ENCODE measurements at places on chromosomes 6 and 20.
A peak's percentile ranks its signal among the peaks of the same experiment; 100 is the strongest.

GRCh38 chr6:55175078-55176049 is 1.0 kb downstream of the HCRTR2 start:
- no peak for DNase-seq

DNA sequence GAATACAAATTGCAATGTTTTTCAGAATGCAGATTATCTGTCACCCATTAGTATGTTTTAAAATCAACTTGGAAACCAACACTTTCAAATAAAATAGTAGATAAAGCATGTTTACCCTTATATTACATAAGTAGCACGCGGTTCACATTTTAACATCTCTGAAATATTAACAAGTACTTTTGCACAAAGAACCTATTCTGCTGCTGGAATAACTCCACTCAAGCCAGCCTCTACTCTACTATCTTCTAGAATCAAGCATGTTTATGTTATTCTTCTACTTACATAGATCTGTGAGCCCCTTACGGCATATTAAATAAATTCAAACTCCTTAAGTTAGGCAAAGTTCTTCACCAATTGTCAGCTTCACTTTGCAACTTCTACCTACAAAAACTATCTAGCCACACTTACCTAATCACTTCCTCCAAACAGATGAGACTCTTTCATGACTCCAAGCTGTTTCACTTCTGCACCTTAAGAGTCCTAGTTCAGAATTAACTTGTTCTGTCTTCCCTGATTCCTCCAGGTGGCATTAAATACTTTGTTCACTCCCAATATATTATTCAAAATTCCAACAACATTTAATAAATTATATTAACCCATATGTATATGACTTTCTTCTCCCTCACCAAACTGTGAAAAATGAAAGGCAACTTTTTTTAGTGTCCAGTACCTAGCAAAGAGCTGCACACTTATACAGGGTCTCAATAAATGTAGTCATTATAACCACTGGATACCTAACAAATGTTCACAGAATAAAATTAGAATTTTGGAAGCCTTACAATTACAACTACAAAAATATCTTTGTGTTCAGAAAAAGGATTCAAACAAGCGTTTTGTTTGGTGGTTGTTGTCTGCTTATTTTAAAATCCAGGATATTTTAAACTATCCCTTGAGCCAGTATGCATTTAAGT is 12.1 kb downstream of the CEP85L start:
- no peak for DNase-seq

GRCh38 chr6:25623065-25623464 is 28.9 kb upstream of the SCGN start:
- no peak for DNase-seq

- DNase-seq = no peak
Observed at GRCh38 chr20:16808796-16809195, 60.6 kb downstream of the OTOR start.

GRCh38 chr6:20173833-20174792 is 38.2 kb downstream of the MBOAT1 start:
- DNase-seq = no peak

- DNase-seq = no peak
Observed at GRCh38 chr6:133610227-133610840, 278.6 kb upstream of the TCF21 start.

- peak; percentile 92 for DNase-seq
Observed at GRCh38 chr6:42043787-42044475, 6.4 kb upstream of the TAF8 start.

- no peak for DNase-seq
Observed at GRCh38 chr6:108174371-108175175, 8.8 kb downstream of the NR2E1 start.

GRCh38 chr6:73523434-73524123 is 2.7 kb upstream of the EEF1A1 start:
- peak; percentile 71 for DNase-seq

- no peak for DNase-seq
Observed at GRCh38 chr20:17500826-17501225, 30.4 kb downstream of the BFSP1 start.

GRCh38 chr6:134258849-134259306 is 59.0 kb downstream of the SGK1 start:
- no peak for DNase-seq

- DNase-seq = no peak
Observed at GRCh38 chr20:52619101-52619500, 353.1 kb upstream of the TSHZ2 start.

- no peak for DNase-seq
Observed at GRCh38 chr20:44692932-44693480, 22.2 kb upstream of the CCN5 start.

DNA sequence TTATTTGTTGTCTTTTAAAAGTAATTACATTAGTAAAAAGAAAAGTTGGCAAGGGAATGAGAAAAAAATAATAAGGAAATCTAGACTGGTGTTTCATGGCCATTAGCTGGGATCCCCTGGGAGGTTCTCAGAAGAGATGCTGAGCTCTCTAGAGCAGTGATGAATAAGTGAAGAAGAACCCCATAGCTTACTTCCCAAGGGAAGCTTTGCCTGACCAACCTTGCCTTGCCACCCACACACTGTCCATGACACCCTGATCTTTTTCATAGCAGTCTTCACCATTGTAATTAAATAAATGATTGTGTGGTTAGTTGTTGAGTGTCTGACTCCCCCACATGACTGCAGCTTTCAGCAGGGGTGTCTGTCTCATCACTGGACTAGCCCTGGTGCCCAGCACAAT is 5.9 kb downstream of the C6orf163 start:
- no peak for DNase-seq

GRCh38 chr6:49504666-49505065 is 4.9 kb downstream of the GLYATL3 start:
- no peak for DNase-seq

GRCh38 chr20:40982415-40983145 is 46.0 kb upstream of the TOP1 start:
- DNase-seq = no peak

- DNase-seq = no peak
Observed at GRCh38 chr6:399785-400534, 8.4 kb downstream of the IRF4 start.

- no peak for DNase-seq
Observed at GRCh38 chr20:58374906-58375758, 13.9 kb upstream of the VAPB start.
